ENCODE measurements at places on chromosomes 1 and 21. TPM values are rescaled to one million over a fixed set of nuclear protein-coding genes. Genes with fewer than 3 reads are reported as not detected.

DCDC2B gene
- total RNA-seq, result not detected

CFHR5 gene
- total RNA-seq, result not detected

TMEM234 gene
- 20.8 TPM for total RNA-seq

C1orf210 gene
- not detected for total RNA-seq

CDCA8 gene
- 5.7 TPM for total RNA-seq

CIART gene
- total RNA-seq, result 3.1 TPM

PRRX1 gene
- 224 TPM for total RNA-seq

OR2T11 gene
- not detected for total RNA-seq

TNN gene
- total RNA-seq, result 0.15 TPM

GRCh38 chr1:204904228-204904810 lies 33.7 kb downstream of the NFASC start:
- DNase-seq, result no peak

DNA sequence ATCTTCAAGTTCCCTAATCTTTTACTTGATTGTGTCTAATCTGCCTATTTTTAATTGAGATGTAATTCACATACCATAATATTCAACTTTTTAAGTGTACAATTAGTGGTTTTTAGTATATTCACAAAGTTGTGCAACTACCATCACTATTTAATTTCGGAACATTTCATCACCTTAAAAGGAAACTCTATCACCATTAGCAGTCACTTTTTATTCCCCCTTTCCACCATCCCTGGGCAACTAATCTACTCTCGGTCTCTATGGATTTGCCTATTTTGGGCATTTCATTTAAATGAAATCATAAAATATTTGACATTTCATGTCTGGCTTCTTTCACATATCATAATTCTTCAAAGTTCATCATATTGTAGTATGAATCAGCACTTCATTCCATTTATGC lies 30.6 kb upstream of the HYI start:
- DNase-seq, result no peak

DNA sequence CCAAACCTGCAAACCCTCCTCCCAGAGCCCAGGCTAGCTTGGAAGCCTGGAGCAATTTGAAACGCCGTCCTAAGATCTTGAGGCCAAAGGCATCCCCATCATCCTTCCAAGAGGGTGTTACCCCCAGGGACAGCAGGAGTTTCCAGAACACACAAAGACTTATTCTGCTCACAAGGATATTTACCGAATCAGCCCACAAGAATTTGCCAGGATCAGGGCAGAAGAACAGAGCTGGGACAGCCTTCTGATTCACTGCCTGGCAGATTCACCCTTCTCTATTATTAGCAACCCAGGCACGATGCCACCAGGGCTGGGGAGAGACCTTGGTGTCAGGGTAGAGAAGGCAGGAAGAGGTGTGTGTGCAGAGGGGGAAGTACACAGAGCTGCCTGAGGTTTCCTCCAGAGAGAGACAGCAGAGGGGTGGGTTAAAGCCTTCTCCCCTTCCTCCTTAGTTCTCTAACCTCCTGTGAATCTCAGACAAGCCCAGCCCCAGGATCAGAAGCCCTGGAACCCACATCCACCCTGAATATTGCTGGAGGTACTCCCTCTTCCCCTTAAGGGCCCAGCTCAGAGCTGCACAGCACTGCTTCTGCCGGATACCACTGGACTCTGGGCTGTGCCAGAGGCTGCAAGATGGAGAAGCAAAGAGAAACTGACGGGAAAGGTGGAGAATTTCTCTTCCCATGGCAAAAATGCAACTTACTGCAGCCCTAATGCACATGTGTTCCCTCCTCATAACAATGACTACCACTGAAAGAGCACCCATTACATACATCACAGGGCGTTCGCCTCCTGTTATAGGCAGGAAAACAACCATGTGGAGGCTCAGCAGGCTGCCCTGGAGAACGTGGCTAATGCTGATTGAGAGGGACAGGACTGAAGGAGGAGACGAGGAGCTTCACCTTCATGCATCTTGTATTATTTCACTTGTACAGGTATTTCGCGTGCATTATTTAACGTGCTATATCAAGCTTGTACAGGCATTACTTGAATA lies 61.8 kb downstream of the ITPKB start:
- DNase-seq, result no peak

DNA sequence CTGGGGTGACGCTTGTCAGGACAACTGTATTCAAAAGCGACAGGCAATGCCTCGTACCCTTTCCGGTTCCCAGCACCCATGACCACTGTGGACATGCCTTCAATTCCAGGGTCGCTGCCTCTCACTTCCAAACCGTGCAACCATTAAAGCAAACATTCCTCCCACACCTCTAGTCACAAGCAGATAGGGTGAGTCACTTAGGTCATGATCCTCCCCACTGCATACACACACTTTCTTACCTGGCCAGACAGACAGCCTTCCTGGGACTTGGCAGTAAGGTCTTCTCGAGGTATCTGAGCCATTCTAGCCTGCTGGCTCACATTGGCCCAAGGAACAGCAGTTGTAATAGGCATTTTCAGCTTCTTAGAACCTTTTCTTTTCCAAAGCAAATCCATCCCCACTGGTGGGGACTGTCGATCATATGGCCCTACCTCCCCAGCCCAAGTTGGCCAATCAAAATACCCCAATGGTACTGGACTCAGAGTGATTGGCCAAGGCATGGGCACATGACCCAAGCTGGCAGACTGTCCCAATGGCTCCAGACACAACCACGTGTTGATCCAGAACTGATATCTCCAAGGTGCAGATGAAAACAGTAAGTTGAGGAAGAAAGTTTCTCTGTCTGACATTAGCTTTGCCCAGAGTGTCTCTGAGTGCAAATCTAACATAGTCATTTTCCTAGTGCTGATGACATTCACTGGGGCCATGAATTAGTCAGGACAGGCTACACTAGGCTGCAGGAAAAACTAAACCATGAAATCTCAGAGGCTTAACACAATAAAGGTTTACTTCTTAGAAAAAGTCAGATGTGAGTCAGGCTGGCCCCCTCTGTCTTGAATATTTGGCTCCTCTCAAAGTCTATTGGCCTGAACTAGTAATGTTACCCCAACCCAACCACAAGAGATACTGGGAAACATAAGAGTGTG lies 113.8 kb downstream of the RRAGC start:
- no peak for DNase-seq

GRCh38 chr1:84996846-84997666 lies at the start of gene MCOLN2:
Gene MCOLN2, minus strand, starts transcription at chr1:84997113. Its CDS starts 241 bp downstream, at chr1:84996872.
- no peak for DNase-seq

- DNase-seq, result no peak
Observed at GRCh38 chr1:200908191-200908868, 13.6 kb downstream of the INAVA start.

- DNase-seq, result no peak
Observed at GRCh38 chr21:42417533-42417932, 13.8 kb downstream of the UBASH3A start.

DNA sequence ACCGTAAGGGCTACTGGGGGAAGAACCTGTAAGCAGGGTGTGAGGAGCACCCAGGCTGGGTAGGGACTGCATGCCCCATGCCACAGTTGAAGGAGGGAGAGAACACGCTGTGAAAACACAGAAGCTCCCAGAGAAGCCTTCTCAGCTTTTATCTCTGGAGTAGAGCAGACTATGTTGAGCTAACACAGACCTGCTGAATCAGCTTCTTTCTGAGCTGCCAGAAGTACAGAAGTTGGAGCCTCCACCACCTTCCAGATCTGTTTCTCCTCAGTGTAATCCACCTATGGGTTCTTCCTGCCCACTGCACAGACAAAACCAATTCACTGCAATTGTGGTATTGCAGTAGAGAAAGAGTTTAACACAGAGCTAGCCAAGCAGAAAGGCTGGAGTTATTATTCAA lies 5.4 kb downstream of the YBEY start:
- DNase-seq, result no peak

DNA sequence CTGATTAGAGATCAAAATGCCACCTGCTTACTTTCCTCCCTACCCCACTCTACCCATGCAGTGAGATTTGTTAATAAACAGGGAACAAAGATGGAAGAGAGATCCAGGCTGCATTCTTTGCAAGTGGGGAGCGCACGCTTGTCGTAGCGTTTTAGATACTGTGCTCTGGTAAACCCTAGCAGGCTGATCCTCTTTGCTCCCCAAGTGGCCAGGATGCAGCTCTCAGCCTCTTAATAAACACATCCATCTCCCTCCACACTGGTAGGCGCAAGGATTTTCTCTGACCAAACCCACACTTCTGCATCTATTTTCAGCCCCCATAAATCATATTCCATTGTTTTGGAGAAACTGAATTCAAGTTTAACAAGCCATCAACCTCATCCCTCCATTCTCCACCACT lies 2.9 kb downstream of the PGBD5 start:
- DNase-seq, result no peak

DNA sequence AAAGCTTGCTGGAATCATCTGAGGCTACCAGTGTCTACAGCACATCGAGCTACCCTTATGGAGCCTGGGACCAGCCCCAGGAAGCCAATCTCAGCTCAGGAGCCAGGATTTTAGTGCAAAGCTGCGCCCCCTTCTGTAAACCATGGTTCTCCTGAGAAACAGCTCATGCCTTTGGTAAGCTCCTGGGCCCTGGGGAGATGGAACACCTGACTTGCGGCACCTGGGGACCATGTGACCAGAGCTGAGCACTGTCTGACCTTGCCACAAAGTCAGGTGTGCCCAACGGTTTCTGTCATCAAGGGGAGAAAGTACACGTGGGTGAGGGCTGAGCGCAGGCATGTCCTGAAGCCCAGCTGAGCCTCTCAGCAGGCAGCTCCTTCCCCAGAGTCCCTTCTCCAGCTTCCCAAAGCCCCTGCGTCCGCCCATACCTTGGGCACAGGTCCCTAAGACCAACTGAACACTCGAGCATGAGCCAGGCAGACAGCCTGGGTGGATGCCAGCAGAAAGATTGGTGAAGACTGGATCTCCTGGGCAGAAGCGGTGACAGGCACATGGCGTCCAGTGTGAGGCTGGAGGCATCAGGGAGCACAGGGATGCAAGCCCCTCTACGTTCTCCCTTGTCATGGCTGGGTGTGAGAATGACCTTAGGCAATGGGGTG lies 57.9 kb upstream of the TENT5B start:
- DNase-seq, result no peak

DNA sequence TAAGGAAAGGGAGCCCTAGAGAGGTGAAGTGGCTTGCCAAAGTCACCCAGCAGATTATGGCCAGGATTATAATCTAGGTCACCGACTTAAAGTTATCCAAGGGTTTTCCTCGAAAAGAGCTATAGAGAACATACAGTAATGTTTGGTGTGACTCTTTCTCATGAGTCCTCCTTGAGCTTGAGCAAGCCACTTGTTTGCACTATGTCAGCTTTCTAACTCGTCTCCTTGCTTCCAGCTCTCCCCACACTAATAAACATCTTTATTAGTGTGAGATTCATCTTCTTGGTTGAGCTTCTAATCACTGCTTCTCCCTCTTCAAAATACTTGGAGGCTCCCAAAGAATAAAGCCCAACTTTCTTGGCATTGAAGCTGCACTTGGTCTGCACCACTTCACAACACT lies 390.0 kb upstream of the USP24 start:
- DNase-seq, result no peak

GRCh38 chr21:42722808-42723473 lies 69.5 kb downstream of the PDE9A start:
- DNase-seq, result no peak

DNA sequence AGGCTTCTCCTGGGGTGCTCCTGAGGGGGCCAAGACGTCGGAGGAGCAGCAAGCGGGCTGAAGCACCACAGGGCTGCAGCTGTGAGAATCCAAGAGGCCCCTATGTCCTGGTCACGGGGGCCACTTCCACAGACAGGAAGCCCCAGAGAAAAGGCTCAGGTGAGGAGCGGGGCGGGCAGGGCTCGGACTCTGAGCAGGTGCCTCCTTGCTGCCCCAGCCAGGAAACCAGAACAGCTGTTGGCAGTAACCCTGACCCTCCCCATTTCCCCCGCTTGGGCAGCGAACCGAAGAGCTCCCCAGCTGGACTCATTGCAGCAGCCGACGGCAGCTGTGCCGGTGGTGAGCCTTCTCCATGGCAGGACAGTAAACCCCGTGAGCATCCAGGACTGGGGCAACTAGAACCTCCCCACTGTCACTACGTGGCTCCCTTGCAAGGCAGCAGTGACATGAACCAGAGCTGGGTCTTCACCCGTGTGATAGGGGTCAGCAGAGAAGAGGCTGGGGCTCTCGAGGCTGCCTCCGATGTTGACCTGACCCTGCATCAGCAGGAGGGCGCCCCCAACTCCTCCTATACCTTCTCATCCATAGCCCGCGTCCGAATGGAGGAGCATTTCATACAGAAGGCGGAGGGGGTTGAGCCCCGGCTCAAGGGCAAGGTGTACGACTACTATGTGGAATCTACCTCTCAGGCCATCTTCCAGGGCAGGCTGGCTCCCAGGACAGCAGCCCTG lies 625 bp downstream of the KLHDC7A start:
- no peak for DNase-seq

- DNase-seq, result no peak
Observed at GRCh38 chr1:209335178-209335577, 248.3 kb upstream of the CAMK1G start.

DNA sequence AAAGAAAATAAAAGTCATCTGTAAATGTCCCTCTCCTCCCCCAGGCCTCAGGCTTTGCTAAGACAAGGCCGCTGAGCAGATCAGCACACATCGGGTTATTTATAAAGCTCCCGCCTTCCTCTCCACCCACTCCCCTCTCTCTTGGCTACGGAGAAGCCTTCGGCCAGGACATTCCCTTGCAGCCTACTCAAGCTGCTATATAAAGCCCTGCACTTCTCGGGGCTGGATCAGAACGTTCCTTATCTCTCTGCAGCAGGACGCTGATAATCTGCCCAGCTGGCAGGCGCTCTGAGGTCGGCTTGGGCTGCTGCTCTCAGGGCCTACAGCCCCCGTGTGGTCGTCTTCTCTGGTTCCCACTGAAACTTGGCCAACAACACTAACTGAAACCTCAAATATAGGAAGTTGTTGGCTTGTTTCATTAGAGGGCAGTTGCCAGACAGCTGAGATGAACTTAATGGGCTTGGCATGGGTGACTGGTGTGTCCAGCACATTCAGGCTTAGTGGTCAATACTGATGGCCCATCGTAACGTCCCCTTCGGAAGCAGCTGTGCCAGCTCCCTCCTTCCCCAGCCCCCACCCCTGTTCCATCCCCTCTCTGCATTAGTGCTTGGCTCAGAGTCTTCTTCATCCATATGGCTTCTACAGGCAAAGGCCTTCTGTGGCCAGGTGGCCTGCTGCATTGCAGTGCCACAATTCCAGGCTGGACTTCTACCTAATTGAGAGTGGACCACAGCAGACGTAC lies 64.6 kb downstream of the IER5 start:
- no peak for DNase-seq

GRCh38 chr21:37865156-37865555 lies 51.1 kb downstream of the KCNJ6 start:
- DNase-seq, result no peak

- no peak for DNase-seq
Observed at GRCh38 chr1:182003953-182004586, 57.4 kb downstream of the ZNF648 start.
